Stimulated activated CD8-positive, alpha-beta memory T cell treated with anti-CD3 and anti-CD28 coated beads, Interleukin-12 subunit alpha, Interleukin-12 subunit beta, amount 100 ng/mL, for 4 hours (primary cell): ENCODE measurements at places on chromosomes 13 and 19.

DNA sequence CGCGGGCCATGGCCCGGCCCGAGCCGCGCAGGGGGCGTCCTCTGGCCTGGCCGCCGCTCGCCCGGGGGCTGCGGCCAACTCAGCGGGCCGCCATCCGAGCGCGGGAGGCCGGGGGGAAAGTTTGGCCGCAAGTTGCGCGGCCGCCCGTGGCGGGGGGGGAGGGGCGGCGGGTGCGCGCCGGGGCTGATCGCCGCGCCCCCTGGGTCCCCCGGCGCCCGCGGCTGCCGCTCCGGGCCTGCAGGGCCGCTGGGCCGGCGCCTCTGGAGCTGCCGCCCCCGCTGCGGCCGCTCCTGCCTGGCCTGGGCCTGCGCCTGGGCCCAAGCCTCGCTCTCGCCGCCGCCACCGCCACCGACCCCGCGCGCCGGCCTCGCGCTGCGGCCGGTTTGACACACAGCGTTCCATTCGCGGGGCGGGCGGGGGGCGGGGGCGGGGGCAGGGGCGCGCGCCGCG, at the start of gene NR2F6:
NR2F6 (minus strand) TSS at position 385 of the 450 bp plus-strand sequence. CDS start 699 bp downstream, outside the sequence.
- no peak for DNase-seq

GRCh38 chr19:8224394-8225145, 15.4 kb downstream of the CERS4 start:
- no peak for DNase-seq

DNA sequence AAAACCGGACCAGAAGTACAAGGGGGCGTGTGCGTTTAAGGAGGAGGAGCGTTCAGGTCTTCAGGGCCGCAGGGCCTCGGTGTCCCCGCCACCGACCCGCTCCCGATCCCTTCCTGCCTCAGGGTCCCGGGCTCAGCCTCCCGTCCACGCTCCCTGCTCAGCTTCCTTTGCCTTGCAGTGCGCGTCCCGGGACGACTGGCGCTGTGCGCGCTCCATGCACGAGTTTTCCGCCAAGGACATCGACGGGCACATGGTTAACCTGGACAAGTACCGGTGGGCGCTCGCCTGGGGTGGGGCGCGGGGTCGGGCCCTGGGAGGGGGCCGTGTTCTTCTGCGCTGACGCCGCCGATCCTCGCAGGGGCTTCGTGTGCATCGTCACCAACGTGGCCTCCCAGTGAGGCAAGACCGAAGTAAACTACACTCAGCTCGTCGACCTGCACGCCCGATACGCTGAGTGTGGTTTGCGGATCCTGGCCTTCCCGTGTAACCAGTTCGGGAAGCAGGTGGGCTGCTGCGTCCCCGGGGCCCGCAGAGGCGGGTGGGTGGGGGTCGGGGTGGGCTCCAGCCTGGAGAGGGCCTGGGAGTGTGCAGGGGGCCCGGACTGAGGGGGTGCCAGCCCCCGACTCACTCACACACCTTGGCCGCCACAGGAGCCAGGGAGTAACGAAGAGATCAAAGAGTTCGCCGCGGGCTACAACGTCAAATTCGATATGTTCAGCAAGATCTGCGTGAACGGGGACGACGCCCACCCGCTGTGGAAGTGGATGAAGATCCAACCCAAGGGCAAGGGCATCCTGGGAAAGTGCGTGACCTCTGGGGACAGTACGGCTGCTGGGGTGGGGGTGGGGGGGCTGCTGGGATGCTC, 1.4 kb downstream of the GPX4 start:
- no peak for DNase-seq

- DNase-seq: no peak
Observed at GRCh38 chr13:75418997-75419396, 63.0 kb downstream of the TBC1D4 start.

DNA sequence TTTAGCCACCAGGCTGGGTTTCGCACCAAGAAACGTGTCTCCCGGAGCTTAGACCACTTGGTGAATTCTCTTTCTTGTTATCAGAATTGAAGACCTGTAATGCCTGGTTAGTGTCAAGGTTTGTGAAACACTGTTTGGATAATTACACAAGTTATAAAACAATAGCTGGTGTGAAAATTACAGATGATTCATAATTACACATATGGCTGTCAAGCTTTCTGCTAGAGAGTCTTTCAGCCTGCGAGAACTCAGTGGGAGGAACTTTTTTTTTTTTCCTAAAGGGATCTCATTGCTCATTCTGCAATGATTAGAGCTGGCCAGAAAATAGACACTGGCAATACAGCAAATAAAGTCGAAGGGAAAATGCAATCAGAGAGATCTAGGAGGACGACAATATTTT, 13.4 kb upstream of the KLK4 start:
- DNase-seq: no peak

DNA sequence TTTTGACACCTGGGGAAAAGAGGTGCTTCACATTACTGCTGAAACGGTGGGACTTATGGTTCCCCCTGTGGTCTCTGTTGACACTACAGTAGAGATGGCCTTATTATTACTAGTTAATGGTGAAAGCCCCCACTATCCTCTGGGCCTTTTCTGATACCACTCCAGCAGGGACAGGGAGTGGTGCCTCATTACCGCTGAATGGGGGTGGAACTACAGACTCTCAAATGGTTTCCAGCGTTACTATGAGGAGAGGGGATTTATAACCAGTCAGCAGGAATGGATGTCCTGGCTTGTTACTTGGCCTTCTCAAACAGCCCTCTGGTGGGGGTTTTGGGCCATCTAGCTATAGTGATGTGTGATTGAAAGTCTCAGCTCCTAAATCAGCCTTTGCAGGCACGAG, 96.7 kb upstream of the DIAPH3 start:
- no peak for DNase-seq

GRCh38 chr13:110413016-110413675, 106.1 kb downstream of the COL4A2 start:
- DNase-seq: no peak

- DNase-seq: no peak
Observed at GRCh38 chr19:44822670-44823372, 13.9 kb downstream of the BCAM start.
